ENCODE measurements at places on chromosomes 16 and 17. TPM values are rescaled to one million over a fixed set of nuclear protein-coding genes. Genes with fewer than 3 reads are reported as not detected.

Gene ABCA10
- 0.63 TPM for total RNA-seq

Gene CDH8
- total RNA-seq: not detected

Gene ATP2A3
- 259 TPM for total RNA-seq

Gene SLC16A13
- 23.8 TPM for total RNA-seq

Gene PRM3
- total RNA-seq: not detected

Gene RPGRIP1L
- total RNA-seq: 5.5 TPM

Gene XAF1
- 163 TPM for total RNA-seq

Gene PIRT
- total RNA-seq: not detected

Gene MYL11
- total RNA-seq: not detected

Gene KRT36
- not detected for total RNA-seq

Gene CTF1
- 0.31 TPM for total RNA-seq

Gene CEP295NL
- not detected for total RNA-seq

Gene LYZL6
- total RNA-seq: not detected

Gene ZFP90
- 39.2 TPM for total RNA-seq

Gene DOC2A
- total RNA-seq: not detected

Gene PPP1R27
- total RNA-seq: not detected

Gene CCL16
- not detected for total RNA-seq

Gene SLC13A2
- total RNA-seq: not detected

Gene ZACN
- total RNA-seq: 0.15 TPM

Gene ABCA5
- total RNA-seq: 17.4 TPM

Gene ENPP7
- total RNA-seq: not detected

Gene KCNJ2
- not detected for total RNA-seq

Gene IRX3
- total RNA-seq: 0.51 TPM

Gene EPOP
- 9.3 TPM for total RNA-seq

Gene NPIPB2
- 10.2 TPM for total RNA-seq

Gene FSCN2
- 0.60 TPM for total RNA-seq

Gene GCGR
- not detected for total RNA-seq

Gene SMIM5
- total RNA-seq: 0.15 TPM

Gene C17orf100
- total RNA-seq: 4.3 TPM

Gene KRTAP4-9
- total RNA-seq: not detected

Gene TRIM72
- total RNA-seq: not detected
